ENCODE measurements at places on chromosomes 6 and 20. TPM values are rescaled to one million over a fixed set of nuclear protein-coding genes. Genes with fewer than 3 reads are reported as not detected.

DNA sequence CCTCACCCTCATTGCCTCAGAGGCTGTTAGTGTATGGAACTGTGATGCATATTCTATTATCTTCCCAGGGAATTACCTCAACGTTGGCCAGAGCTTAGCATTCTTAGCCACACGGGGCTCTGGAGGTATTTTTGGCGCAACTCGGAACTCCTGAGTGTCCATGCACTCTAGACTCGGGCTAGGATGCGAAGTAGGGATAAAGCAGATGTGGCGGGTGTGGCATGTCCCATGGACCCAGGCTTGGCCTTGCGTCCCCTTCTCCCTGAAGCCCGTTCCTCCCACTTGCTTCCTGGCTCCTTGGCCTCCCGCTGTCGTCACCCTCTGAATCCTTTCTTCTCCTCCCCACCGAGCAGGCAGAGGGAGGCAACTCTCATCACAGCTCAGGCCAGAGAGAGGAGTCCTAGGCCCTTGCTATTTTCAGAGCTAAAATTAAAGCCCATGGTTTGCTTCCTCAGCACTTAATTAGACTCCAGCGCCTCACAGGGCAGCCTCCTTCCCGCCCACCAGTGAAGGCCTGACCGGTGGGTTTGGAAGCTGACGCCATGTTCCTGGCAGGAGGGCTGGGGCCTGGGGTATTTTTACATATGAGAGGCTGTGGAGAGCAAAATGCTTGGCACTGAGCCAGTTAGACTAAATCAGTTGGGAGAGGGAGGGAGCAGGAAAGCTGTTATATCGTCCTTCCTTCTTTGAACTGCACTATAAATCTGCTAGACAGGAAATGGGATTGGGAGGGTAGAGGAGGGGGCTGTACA, 138.7 kb downstream of the FOXO3 start:
- H3K27ac ChIP-seq, result no peak overlapping the region
- no peak for DNase-seq
- H3K4me3 ChIP-seq, result no peak overlapping the region
- H3K4me1 ChIP-seq, result no peaks in the 10 kb centered on the region
- no peaks in the 10 kb centered on the region for H3K27me3 ChIP-seq

DNA sequence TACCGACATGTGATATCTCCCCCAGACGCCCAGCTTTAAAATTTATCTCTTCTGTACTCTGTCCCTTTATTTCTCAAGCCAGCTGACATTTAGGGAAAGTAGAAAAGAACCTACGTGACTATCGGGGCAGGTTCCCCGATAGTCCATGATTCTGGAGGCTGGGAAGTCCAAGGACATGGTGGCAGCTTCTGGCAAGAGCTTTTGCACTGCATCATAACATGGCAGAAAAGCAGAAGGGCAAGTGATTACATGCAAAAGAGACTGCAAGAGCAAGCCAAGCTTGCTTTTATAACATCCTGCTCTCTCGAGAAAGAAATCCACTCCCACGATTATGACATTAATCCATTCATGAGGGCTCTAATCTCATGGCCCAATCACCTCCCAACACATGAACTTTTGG, 113.2 kb downstream of the CD164 start:
- H3K27ac ChIP-seq, result no peak overlapping the region
- H3K36me3 ChIP-seq, result peaks cover 9% of the 10 kb centered on the region
- no peaks in the 10 kb centered on the region for H3K4me1 ChIP-seq
- H3K27me3 ChIP-seq, result no peaks in the 10 kb centered on the region
- DNase-seq, result no peak
- H3K4me3 ChIP-seq, result no peak overlapping the region

- DNase-seq, result no peak
- no peaks in the 10 kb centered on the region for H3K27me3 ChIP-seq
- no peak overlapping the region for H3K4me3 ChIP-seq
- H3K36me3 ChIP-seq, result no peaks in the 10 kb centered on the region
- H3K4me1 ChIP-seq, result peaks cover under 1% of the 10 kb centered on the region
Measured at GRCh38 chr6:76230711-76231110, 158.2 kb upstream of the IMPG1 start.

DNA sequence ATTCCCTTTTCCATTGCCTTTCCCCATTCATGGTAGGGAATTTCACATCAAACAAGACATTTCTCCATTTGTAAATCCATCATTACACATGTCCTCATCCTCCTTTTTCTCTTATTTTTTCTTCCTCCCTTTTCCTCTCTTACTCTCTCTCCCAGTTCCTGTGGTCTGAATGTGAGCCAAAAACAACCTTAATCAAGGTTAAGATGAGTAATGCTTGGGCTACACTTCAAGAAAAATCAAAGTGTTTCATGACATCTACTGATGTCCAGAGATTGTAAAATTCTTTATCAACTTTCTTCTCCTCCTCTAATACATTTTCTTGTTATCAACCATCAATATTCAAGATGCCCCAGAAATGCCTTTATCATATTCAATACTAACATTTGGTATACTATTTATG, 208.0 kb upstream of the PRND start:
- no peaks in the 10 kb centered on the region for H3K36me3 ChIP-seq
- H3K4me3 ChIP-seq, result no peak overlapping the region
- H3K27ac ChIP-seq, result no peak overlapping the region
- H3K4me1 ChIP-seq, result no peaks in the 10 kb centered on the region
- H3K27me3 ChIP-seq, result peaks cover 6% of the 10 kb centered on the region
- DNase-seq, result no peak

GRCh38 chr6:56193846-56194245, 53.5 kb downstream of the COL21A1 start:
- no peaks in the 10 kb centered on the region for H3K36me3 ChIP-seq
- H3K27me3 ChIP-seq, result no peaks in the 10 kb centered on the region
- H3K27ac ChIP-seq, result no peak overlapping the region

GRCh38 chr6:1644516-1645060, 34.9 kb downstream of the FOXC1 start:
- H3K36me3 ChIP-seq, result no peaks in the 10 kb centered on the region
- peaks cover 18% of the 10 kb centered on the region for H3K27me3 ChIP-seq
- peaks cover 17% of the 10 kb centered on the region for H3K4me1 ChIP-seq
- DNase-seq, result no peak
- H3K4me3 ChIP-seq, result no peak overlapping the region
- no peak overlapping the region for H3K27ac ChIP-seq

GRCh38 chr6:139547122-139547776, 172.8 kb upstream of the CITED2 start:
- no peak for DNase-seq
- H3K4me3 ChIP-seq, result no peak overlapping the region
- peak overlapping the region; percentile 15 for H3K27ac ChIP-seq
- H3K4me1 ChIP-seq, result peaks cover 32% of the 10 kb centered on the region

DNA sequence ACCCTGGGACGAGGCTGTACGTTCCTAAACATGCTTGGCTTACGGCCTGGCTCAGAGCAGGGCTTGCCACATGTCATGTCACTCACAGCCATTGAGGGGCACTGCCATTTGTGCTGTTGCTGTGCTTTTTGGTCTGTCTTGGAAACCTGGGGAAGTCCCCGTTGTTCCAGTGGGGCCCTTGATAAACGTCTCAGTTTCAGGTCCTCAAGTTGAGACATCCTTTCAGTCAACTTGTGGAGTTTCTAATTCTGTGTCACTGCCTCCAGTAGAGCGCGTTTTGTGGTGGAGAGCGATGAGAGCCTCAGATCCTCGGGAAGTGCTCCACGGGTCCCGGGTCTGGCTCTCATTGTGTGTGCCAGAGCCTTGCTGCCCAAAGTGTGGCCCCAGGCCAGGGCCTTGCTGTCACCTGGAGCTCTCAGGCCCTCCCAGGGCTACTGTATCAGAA, 43.0 kb upstream of the CCR6 start:
- no peak for DNase-seq
- H3K4me3 ChIP-seq, result no peak overlapping the region
- no peak overlapping the region for H3K27ac ChIP-seq

The ADGRB3 gene
- 1.8 TPM for total RNA-seq

DNA sequence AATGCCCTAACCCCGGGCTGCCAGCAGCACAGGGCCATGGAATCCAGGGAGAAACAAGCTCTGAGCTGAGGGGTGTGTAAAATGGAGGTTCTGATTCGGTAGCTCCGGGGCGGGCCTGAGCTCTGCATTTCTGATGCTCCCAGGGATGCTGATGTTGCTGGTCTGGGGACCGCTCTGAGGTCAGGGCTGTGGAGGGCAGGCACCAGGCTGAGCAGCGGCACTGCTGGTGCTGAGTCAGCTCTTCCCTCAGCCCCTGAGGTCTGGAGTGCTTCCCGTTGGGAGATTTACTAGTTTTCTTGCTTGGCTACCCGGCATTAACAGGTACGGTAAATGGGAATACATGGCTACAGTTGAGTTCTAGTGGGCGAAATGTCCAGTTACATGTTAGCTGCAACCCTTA, 18.6 kb upstream of the CST3 start:
- no peaks in the 10 kb centered on the region for H3K36me3 ChIP-seq
- H3K27me3 ChIP-seq, result peaks cover 8% of the 10 kb centered on the region
- peaks cover 23% of the 10 kb centered on the region for H3K4me1 ChIP-seq
- DNase-seq, result no peak
- H3K4me3 ChIP-seq, result no peak overlapping the region
- H3K27ac ChIP-seq, result no peak overlapping the region

DNA sequence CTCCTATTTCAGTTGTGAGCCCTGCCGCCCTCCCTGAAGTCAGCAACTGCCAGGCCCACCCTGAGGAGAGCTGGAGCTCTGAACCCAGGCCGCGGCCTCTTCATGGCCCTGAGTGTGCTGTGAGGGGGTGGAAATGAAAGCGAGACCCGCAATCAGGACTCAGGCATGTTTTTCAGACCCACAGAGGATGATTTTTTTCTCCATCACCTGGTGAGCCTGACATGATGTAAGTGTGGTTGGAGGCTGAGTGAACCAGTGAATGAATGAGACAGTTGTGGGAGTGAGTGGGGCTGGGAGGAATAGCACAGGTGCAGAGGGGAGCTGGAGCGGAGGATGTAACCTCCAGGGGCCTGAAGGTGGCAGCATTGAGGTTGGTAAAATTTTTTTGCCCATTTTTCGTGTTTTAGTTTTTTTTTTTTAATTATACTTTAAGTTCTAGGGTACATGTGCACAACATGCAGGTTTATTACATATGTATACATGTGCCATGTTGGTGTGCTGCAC, 18.3 kb downstream of the RAET1L start:
- peaks cover 67% of the 10 kb centered on the region for H3K27me3 ChIP-seq
- no peak overlapping the region for H3K27ac ChIP-seq
- H3K4me3 ChIP-seq, result peak overlapping the region; percentile 7
- H3K4me1 ChIP-seq, result peaks cover 3% of the 10 kb centered on the region

DNA sequence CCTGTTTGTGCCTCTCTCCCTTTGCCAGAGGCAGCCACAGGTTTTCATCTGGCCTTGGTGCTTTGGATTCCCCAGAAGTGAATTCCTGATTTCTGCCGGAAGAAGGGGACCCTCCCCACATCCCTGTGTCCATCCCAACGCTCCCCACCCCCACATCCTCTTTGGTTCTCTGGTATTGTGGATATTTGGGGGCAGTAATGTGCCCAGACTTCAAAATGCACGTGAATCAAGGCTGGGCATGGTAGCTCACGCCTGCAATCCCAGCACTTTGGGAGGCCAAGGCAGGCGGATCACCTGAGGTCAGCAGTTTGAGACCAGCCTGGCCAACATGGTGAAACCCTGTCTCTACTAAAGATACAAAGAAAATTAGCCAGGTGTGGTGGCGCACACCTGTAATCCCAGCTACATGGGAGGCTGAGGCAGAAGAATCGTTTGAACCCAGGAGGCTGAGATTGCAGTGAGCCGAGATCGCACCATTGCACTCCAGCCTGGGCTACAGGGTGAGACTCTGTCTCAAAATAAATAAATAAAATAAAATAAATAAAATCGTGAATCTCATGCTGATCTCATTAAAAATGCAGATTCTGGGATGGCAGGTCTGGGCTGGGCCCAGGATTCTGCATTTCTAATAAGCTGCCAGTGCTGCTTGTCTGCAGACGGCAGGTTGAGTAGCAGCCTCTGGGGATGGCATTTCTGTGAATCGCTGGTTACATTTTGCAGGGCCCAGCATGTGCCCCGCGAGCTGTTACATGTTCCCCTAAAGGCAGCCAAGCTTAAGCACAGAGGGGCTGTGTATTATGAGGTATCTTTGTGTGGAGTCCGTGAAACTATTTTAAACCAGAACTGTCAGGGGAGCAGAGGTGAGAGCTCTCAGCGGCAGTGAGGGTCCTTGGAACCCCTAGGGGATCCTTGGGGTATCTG, 49.0 kb downstream of the SYNJ2 start:
- no peaks in the 10 kb centered on the region for H3K27me3 ChIP-seq
- DNase-seq, result no peak
- H3K36me3 ChIP-seq, result peaks cover 5% of the 10 kb centered on the region
- no peak overlapping the region for H3K4me3 ChIP-seq

- H3K4me1 ChIP-seq, result no peaks in the 10 kb centered on the region
- no peak for DNase-seq
- H3K27ac ChIP-seq, result no peak overlapping the region
- no peaks in the 10 kb centered on the region for H3K27me3 ChIP-seq
- peaks cover 21% of the 10 kb centered on the region for H3K36me3 ChIP-seq
Measured at GRCh38 chr6:85516168-85516567, 66.3 kb downstream of the NT5E start.

The BNIP5 gene
- 0.10 TPM for total RNA-seq

GRCh38 chr6:25423358-25423757, 144.2 kb downstream of the CARMIL1 start:
- DNase-seq, result no peak
- H3K4me1 ChIP-seq, result peaks cover 47% of the 10 kb centered on the region
- H3K27ac ChIP-seq, result no peak overlapping the region
- peaks cover 15% of the 10 kb centered on the region for H3K36me3 ChIP-seq
- no peak overlapping the region for H3K4me3 ChIP-seq

The DACT2 gene
- total RNA-seq, result 30.5 TPM
